ENCODE measurements at places on chromosomes 13 and 19.
A peak's percentile ranks its signal among the peaks of the same experiment; 100 is the strongest.

DNA sequence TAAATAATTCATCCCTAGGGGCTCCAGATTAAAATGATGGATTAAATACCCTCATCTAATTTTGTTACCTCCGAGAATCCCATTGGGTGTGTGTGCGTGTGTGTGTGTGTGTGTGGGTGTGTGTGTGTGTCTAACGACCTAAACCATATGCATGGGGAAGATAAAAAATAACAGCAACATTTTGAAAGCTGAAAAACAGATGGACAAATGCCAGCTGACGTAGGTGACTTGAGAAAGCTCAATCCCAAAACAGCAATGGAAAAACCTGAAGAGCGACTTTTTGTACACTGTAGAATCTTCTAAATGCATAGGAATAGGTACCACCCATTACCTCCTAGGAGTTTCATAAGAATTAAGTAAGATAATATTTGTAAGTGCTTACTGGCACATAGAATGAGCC lies 8.7 kb upstream of the RPL21 start:
- DNase-seq = peak; percentile 67

DNA sequence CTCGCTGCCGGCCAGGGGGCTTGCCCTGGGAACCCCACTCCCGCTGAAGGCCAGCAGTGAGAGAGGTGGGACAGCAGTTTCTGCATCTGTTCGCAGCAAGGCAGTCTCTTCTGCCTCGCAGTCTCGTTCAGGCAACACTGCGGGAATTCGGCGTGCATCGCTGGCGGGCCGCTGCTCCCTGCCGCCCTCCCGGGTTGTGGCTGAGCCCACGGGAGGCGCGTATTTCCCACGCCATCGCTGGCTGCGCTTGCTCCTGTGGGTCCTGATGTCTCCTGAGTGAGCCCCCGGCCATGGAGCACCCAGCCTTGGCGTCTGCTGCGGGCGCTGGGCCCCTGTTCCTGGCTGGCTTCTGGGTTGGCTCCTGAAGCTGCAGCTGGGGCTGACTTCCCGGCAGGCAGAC lies 227.9 kb downstream of the TEX29 start:
- no peak for DNase-seq

GRCh38 chr13:109393045-109393444 lies 393.3 kb downstream of the IRS2 start:
- no peak for DNase-seq

- DNase-seq = no peak
Measured at GRCh38 chr13:112875627-112876026, 93.4 kb upstream of the MCF2L start.

Data from hematopoietic multipotent progenitor cell treated with erythropoietin and hydrocortisone succinate and interleukin-3 and kit ligand, for 4 days (in vitro differentiated cells).